Activated CD4-positive, alpha-beta T cell treated with anti-CD3 and anti-CD28 coated beads, Interleukin-2, amount 10 ng/mL, durations not matched to agents 24 days and 14 days (primary cell): ENCODE measurements at places on chromosomes 5 and 9. TPM values are rescaled to one million over a fixed set of nuclear protein-coding genes. Genes with fewer than 3 reads are reported as not detected.

DNA sequence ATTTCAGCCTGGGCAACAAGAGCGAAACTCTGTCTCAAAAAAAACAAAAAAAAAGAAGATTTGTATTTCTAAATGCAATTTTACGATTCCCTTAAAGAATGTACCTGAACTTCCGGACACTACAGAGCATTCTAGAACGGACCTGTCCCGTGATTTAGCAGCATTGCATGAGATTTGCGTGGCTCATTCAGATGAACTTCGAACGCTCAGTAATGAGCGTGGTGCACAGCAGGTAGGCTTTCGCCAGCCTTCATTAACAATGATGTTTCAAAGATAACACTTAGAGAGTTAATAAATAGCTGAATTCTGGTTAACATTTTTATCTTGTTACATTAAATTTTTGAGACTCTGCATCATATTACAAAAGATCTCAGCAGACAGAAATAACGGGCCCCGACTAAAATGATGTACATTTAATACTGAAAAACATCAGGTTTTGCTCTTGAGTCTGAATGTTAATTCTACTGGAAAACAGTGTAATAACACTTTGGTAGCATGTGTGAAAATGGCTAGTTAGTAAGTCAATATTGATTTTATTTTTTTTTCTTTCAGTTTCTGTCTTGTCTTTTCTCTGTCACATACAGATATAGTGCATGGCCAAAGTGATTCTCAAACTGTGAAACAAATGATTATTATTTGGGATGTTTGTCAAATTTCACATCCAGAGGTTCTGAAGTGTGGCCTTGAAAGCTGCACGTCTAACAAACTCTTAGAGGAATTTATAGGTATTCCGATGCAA, 23.3 kb downstream of the CCNH start:
- DNase-seq, result no peak

DNA sequence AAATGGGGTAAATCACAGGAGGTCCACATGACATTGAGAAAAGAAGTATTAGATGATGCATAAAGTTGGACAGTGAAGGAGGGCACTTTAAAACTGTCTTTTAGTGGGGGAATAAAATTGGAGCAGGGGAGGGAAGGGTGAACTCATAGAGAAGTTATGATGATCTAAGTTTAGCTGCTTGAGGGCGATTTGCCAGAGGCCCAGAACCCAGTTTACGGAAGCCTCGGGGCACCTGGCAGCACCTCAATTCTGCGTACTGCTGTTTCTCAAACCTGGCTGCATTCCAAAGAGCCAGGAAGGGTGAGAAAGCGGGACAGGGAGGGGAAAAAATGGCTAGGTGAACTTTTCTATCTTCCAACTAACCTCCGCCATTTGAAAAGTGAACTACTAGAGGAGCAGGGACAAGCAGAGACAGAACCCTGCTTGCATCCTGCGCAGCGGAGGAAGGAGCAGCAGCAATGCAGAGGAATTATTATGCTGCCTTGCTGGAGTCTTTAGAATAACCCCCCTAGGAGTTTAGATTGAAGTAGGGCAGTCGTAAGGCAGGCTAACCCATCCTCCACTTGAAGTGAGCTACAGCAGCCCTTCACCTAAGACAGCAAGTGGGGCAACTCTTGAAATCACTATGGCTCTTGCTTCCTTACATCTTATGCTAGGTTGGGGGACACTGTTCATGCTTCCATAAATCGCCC, 316.8 kb downstream of the BRINP1 start:
- no peak for DNase-seq

GRCh38 chr5:135391116-135391868, 7.7 kb downstream of the MACROH2A1 start:
- no peak for DNase-seq

- DNase-seq, result no peak
Measured at GRCh38 chr9:26129217-26129616, 451.0 kb upstream of the TUSC1 start.

GRCh38 chr9:105751761-105752160, 57.4 kb downstream of the TMEM38B start:
- no peak for DNase-seq

DNA sequence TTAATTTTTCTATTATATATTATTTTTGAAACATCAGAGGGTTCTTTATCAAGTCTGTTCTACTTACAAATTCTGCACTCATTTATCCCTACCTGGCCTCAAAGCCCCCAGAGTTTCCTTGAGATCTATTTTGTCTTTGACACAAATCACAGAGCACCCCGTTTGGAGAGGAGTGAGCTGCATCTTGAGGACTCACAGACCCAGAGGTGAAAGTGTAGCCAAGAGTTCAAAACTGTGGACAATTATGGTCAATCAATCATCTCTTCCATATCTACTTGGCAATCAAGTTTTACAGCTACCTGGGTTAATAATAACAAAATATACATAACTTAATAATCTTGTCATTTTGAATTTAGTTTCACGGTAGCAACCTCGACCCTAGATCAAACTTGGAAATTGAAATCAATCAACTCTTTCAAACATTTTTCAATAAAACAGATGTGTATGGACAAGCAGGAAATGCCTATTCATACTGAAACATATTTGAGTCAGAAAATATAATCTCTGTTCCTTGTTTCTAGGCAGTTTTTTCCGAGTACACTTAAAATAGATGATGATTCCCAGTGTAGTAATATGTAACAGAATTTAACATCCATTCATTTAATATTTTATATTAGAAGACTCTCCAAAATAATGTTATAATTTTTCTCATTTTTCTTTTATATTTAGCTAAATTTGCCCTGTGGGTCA, 13.7 kb upstream of the SYK start:
- DNase-seq, result no peak

DNA sequence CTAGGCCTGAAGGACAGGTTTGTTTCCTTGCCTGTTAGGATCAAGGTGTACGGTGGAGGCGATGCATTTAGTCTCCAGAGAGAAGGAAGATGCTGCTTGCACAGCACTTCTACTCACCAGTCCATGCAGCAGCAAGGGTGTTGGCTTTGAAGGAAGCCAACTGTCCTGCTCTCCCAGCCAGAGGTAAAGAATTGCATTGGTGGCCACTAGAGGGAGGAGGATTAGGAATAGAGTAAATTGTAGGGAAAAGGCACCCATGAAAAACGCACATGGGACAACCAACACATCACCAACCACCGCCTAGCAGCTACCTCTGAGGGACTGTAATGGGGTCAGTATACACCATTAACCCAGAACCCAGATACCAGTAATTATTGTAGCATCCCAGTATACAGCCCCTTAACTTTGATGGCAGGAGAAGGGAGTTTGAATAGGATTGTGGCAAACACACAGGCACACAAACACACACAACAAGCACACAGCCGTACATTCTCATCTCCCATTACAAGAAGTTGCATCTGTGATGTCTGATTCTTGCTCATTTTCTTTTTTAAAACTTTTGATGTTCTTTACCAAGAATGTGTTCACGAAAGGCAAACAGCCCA, 267.7 kb downstream of the ADAMTS6 start:
- no peak for DNase-seq

GRCh38 chr5:9619331-9620092, 10.6 kb downstream of the TAS2R1 start:
- DNase-seq, result no peak

- DNase-seq, result no peak
Measured at GRCh38 chr5:65506961-65507360, 25.2 kb upstream of the ADAMTS6 start.

- DNase-seq, result no peak
Measured at GRCh38 chr5:148859703-148860102, 33.3 kb downstream of the ADRB2 start.

- no peak for DNase-seq
Measured at GRCh38 chr9:93929231-93929630, 25.9 kb downstream of the BARX1 start.

GRCh38 chr9:82781921-82782392, 281.0 kb downstream of the RASEF start:
- DNase-seq, result no peak

DNA sequence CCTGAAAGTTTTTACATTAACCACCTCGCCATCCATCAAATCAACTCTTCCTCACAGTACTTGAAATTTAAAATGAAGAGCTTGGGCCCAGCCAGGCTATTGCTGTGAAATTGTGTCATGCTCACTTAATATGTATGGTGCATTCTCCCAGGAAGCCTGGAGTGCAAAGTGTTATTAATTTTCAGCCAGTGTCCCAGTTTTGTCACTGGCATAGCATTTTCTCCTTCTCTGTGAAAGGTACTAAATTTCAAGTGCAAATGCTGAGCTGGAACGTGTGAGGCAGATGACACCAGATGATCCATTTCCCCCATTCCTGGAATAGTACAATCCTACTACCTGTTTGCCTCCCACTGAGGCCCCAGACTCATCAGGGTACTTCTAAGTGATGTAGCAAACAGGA, 397.6 kb upstream of the ACTBL2 start:
- DNase-seq, result no peak

DNA sequence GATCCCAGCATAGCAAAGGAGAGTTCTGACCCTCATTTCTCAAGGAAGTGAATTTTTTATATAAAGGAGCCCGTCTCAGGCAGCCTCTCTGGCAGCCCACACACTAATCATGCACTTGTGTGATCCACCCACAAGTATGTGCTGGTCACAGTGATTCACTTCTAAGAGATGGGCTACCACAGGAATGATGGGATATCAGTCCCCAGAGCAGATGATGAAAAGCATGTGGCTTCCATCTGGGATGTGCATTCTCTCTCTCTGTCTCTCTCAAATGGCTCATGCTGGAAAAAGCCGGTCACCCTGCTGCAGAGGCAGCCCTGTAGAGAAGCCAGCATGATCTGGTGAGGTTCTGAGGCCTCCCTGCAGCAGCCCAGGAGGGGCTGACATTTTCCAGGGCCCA, 74.2 kb upstream of the ADCY2 start:
- no peak for DNase-seq

DNA sequence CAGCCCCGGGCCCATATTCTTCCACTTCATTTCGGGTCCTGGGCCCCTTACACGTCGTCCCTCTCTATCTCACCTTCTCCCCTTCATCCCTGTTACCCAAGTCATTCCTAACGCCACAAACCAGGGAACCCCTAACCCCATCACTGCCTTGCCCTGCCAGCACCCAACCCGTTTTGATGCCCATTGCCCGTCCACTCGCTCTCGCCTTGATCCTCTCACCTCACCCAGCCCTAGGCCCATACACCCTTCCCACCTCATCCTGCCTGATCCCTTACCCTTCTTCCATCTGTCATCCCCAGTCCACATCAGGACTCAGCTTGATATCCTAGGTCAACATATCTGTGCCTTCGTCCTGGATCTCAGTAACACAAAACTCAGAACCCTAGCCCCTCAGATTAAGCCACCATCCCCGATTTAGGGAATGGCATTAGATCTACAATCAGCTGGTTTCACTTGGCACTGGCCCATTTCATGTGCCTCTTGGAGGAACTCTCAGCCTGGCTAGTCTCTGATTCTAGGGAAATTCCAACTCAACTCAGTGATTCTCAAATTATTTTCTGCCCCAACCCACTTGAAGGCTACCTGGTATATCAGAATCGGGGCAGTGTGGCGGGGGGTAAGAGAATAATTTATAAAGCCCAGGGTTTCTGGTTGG, 489 bp downstream of the CHMP5 start:
- no peak for DNase-seq

- DNase-seq, result no peak
Measured at GRCh38 chr5:40494631-40495236, 185.0 kb upstream of the PTGER4 start.

CDK7 gene
- total RNA-seq, result 45.6 and 54.2 TPM in 2 replicates

TMEFF1 gene
- 0.16 TPM in 1 of 2 replicates, not detected in the other for total RNA-seq

FOXD4L6 gene
- total RNA-seq, result not detected in 2 replicates

HAVCR2 gene
- total RNA-seq, result 70.0 and 73.1 TPM in 2 replicates

SPAAR gene
- not detected in 2 replicates for total RNA-seq

PNPLA7 gene
- 1.2 and 1.7 TPM in 2 replicates for total RNA-seq
